ENCODE measurements at places on chromosomes 2 and 18.

- no peak for DNase-seq
These were observed 82.2 kb upstream of the TNP1 start for GRCh38 chr2:216942016-216942415.

DNA sequence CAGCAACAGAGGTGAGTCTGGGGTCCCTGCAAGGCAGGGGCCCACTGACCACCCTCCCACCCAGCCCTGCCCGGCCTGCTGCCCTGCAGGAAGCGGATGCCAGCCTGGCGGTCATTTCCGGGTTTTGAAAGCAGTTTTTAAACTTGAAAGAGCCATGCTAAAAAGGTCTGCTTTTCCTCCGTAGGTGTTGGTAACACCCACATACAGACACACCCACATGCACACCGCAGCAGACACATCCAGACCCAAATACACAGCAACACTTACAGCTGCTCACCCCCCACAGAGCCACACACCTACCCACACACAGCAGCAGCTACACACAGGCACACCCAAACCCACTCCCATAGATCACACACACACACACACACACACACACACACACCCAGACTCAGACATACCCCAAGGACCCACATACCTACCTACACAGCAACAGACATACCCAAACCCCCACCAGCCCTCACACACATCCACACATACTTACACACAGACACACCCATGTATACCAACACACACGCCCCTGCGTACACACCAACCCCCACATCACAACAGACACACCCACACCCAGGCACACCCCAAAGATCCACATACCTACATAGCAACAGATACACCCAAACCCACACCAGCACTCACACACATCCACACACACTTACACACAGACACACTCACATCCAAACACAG is 7.6 kb downstream of the ZFP36L2 start:
- DNase-seq = no peak

DNA sequence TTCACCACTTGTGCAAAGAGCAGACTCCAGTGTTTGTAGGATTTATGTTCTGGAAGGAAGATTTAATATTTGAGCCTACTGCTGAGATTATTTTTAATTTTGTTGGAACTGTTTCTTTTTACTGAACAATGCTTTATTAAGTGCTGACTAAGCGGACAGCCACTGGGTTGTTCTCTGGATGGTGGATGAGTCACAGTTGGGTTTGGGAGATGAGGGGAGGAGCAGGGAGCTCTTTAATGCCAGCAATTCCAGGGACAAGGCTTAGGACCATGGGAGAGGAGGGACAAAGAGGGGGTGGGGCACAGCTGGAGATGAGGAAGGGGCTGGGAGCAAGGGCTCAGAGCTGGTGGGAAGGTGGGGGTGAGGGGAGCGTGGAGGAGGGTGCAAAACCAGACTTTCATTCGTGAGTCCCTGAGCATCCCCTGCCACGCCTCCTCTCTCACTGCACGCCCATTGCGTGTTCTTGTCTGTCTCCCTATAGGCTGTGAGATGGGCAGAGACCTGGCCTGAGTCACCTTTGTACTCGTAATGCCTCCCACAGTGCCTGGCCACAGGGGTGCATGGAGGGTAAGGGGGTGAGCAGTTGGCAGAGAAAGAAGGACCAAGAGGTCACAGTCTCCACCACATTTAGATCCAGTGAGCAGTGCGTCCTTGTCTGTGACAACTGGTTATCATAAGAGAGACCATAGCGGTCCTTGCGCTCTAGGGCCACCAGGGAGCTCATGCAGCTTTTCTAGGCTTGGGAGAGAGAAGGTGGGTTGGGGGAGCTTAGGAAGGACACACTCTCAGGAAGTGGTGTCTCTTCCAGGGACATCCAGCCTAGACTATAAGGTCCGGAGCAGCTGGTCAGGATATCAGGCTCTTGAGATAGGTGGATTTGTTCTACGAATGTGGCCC is 18.4 kb downstream of the SLC4A3 start:
- DNase-seq = no peak

DNA sequence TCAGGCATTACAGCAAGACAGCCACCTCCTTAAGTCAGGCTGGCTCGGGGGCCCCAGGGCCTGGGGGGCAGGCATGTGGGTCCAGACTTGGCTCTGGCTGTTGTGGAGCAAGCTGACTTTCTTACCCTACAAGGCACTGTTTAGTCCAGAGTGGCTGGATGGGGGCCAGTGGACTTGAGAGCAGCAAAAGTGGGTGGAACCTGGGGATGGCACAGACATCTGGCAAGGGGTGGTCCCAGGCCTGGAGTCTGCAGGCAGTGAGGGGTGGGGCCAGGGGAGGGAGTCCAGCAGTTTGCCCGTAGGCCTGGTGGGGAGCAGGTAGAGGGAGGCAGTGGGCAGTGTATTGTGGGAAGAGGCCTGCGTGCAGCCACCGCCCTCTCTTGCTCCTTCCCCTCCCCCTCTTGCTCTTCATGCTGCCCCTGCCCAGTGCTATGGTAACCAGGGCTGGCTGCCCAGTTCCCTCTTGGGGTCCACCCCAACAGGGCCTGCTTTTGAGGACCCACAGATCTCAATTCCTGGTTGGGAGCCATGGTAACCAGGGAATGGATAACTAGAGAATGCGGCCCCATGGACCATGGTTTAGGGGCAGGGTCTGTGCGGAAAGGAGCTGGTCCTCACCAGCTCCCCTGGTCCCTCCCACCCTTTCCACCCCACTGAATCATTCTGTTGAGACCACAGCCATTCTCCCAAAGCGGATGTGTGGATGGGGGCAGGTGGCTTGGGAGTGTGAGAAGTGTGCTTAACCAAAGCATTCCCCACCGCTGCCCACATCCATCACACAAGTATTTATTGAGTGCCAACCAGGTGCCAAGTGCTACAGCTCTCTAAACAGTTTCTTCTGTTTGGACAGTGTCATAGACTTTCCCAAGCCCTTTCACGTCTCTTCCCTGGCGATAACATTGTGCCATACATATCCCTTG is 19.3 kb downstream of the SPEG start:
- no peak for DNase-seq

DNA sequence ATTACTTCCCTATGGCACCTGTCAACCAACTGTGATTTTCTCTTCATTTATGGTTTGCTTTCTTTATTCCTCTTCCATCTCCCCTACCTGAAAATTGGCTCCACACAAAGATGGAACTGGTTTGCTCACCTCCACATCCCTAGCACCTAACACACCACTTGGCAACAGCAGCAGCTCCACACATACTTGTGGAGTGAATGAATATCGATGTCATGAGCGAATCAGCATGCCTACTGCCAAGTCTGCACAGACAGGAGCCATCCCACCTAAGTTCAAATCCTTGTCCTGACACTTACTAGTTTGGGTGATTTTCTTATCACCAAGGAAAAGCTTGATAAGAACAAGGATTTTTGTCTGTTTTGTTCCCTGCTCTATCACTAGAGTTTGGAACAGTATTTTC is 191.4 kb upstream of the TMEM200C start:
- no peak for DNase-seq

- DNase-seq = no peak
These were observed 92.7 kb upstream of the CNGA3 start for GRCh38 chr2:98253461-98254070.

GRCh38 chr2:142755191-142755590 is 122.3 kb upstream of the KYNU start:
- no peak for DNase-seq

DNA sequence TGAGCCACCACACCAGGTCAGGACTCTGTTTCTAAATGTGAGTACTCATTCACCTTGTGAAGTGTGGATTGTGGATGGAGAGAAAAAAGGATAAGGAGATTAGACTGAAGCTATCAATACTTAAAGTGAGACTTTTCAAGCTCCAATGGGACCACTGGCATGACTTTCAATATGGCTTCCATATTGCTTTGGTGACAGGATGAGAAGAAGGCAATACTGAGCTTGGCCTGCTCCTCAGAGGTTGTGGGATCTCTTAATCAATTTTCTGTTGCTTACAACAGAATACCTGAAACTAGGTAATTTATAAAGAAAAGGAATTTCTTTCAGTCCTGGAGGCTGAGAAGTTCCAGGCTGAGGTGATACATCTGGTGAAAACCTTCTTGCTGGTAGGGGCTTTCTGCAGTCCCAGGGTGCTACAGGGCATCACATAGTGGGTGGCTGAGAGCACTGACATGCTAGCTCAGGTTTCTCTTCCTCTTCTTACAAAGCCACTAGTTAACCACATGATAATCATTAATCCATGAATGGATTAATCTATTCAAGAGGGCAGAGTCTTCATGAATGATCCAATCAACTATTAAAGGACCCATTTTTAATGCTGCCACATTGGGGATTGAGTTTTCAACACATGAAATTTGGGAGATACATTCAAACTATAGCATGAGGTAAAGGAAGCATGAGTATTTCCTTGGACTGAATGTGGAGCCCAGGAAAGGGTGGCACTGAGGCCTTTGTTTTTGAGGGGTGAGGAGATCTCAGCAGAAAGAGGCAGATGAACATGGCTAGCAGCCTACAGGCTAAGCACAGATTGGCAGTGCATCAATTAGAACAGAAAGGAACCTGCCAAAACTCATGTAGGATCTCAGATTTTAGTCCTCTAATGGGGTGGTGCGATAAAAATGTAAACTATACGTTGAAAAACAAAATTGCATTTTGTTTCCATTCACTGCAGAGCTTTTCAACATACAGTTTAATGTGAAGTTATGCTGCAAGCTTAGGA is 274.5 kb downstream of the PIK3C3 start:
- no peak for DNase-seq

DNA sequence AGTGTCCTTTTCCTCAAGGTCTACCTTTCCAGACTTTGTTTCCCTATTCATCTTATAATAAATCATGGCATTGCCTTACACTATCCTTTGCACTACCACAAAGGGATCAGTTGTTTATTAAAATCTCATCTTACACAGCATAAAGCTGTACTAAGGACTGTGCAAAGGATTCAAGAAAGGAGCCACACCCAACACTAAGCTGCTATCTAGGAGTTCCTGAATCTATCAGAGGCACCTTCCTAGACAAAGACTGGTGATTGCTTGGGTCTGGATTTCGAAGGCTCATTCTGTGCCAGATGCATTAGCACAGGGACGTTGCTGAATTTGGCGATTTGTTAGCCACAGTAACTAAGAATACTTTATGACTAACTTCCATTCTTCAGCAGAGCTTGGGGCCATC is 412.0 kb downstream of the NUP35 start:
- DNase-seq = no peak

DNA sequence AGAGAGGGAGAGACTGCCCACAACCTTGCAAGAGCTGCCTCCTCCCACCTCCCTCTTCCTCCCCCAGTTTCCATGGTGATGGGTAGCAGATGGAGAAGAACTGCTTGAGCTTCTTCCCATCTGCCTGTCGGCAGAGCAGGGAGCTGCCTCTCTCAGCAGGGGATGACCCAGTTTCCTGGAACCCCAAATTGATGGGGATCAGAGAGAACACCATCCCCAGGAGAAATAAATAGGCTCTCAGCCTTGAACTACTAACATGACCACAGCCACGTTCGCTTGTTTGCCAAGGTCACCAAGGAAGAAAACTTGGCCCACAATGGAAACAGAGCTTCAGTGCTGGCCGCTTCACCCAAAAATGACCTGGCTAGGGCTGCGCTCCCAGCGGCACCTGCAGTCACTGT is 82.2 kb downstream of the ADD2 start:
- DNase-seq = peak; percentile 92

GRCh38 chr2:137607722-137608318 is 356.5 kb upstream of the HNMT start:
- no peak for DNase-seq

DNA sequence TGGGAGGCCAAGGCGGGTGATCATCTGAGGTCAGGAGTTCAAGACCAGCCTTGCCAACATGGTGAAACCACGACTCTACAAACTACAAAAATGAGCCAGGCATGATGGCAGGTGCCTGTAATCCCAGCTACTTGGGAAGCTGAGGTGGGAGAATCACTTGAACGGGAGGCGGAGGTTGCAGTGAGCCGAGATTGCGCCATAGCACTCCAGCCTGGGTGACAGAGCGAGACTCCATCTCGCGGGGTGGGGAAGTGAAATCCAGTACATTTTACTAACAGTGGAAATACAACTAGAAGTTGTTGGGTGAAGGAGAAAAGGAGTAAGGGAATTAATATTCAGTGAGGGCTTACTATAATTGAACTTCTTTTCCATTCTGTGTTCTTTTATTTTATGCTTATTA is 13.2 kb upstream of the ENOSF1 start:
- DNase-seq = no peak

DNA sequence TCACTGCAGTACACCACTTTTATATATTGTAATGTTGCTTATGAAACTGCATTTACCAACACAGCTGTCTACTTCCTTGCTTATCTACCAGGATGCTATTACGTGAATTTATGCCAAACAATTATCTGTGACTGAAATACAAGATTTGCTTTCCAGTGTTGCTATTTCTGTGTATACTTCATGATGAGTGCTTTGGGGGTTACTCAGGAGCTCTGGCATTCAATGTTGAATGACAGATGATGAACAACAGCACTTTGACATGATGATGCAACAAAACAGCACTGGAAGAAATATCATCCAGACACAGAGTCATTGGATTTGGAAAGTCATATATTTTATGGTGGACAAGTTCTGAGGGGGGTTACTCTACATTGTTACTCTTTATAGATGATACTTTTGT is 125.8 kb downstream of the NETO1 start:
- DNase-seq = no peak

DNA sequence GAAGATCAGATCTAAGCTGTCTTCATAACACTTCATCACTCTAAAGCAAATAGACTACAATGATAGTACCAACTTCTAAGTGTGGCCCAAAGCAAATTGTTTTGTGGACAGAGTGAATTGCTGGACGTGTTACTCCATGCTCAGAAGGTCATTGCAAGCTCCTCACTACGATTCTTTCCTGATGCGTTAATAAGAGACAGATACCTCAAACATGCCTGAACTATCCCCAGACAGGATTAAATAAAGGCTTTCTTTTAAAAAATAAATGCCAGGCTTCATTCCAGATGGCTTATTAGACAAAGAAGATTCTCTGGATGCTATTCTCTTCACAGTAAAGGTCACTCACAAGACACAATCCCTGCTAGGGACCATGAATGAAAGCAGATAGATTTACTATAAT is 621.2 kb downstream of the DCDC2C start:
- no peak for DNase-seq

DNA sequence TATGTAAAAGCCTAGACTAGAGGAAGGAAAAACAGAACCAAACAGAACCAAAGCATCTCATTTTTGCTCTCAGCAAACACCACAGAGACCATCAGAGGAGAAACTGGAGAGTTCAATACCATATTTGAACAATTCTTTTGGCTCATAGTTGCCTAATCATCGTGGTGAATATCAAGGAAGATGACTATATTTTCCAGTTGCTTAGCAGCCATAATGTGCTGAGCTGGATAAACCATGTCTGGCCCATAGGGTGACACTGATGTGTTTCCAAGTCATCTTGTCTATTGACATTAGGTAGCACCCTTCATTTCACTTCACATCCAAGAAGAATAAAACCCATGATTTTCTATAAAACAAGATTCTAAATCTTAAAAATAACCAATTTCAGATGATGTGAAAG is 5.9 kb upstream of the XRCC5 start:
- no peak for DNase-seq

DNA sequence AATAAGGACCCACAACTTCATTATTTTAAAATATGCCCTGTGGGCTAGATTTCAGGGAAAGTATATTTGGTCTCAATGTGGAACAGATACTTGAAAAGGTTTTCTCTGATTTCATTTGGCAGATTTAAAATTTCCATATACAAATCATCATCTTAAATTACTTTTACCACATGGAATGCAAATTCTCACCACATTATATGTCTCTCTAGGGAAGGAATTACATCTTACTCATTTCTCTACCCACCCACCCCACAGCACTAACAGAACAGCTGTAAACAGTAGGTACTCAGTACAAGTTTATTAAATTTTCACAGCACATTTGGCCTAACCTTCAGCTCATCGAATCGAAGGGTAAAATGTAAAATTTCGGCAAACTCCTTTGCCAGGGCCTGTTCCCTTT is 104.0 kb downstream of the CYRIA start:
- no peak for DNase-seq

All from NCI-H524 treated with DMSO at 0.1 percent for 48 hours (cell line).